ENCODE measurements at places on chromosomes 4 and X.

- no peak for DNase-seq
Observed at GRCh38 chr4:80412322-80412721, 76.8 kb downstream of the CFAP299 start.

GRCh38 chr4:56200275-56200674 lies 187.0 kb downstream of the AASDH start:
- no peak for DNase-seq

GRCh38 chrX:129188231-129188630 lies 335.1 kb downstream of the SMARCA1 start:
- no peak for DNase-seq

DNA sequence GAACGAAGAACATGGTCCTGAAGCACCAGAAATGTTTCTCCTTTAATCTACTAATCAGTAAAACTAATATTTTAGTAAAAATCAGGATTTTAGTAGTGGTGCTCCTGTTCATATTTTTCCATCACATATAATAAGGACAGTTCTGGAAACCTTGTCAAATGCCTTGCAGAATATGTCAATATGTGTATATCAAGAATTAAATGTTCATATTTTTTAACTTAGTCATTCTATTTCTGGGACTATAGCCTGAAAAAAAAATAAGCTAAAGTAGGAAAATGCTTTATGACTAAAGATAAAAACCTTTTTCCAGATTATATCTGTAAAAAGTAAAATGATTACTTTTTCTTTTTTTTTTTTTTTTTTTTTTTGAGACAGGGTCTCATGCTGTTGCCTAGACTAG lies 65.1 kb downstream of the MAB21L2 start:
- no peak for DNase-seq

GRCh38 chrX:32778965-32779364 lies 432.4 kb downstream of the DMD start:
- DNase-seq = no peak

DNA sequence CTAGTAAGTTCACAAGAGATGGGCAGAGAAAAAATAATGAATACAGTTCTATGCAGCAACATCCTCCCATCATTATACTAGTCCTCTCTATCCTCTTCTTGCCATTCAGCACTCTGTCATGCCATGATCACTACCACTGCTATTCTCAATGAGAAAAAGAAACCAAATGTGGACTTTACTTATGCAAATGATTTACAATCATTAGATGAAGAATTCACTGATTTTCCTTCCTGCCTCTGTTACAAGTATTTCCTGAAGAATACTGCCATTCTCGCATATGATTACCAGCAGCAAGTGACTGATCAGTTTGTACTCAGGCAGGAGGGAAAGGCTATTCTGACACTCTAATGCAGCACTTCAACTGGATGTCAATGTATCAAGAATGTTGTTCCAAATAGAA lies 50.3 kb downstream of the WDFY3 start:
- no peak for DNase-seq

DNA sequence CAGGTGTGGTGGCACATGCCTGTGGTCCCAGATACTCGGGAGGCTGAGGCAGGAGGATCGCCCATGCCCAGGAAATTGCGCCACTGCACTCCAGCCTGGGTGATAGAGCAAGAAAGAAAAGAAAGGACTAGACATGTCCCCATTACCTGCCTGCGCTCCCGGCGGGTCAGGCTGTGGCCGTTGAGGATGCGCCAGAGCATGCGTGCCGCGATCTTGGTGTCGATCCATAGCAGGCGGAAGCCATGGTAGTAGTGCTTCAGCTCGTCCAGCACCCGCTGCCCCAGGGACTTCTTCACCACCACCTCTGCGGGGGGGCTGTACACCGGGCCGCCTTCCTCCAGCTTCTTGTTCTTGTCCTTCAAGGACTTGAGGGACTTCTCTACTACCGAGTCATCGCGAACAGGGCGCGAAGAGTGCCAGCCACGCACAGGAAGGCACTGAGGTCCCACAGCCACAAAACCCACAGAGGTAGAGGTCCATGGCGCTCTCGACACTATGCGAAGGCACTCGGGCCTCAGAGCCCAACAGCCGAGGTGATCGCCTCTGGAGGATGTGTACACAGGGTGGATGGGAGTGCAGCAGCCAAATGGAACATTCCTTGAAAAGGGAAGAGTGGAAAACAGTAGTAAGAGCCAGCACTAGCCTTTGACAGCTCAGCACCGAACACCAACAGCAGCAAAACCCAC lies 14.6 kb downstream of the LETM1 start:
- DNase-seq = no peak

GRCh38 chrX:40174854-40175510 lies 77.2 kb upstream of the BCOR start:
- DNase-seq = no peak
